Epithelial cell of proximal tubule (primary cell): ENCODE measurements at places on chromosomes 16 and 17. TPM values are rescaled to one million over a fixed set of nuclear protein-coding genes. Genes with fewer than 3 reads are reported as not detected.

DNA sequence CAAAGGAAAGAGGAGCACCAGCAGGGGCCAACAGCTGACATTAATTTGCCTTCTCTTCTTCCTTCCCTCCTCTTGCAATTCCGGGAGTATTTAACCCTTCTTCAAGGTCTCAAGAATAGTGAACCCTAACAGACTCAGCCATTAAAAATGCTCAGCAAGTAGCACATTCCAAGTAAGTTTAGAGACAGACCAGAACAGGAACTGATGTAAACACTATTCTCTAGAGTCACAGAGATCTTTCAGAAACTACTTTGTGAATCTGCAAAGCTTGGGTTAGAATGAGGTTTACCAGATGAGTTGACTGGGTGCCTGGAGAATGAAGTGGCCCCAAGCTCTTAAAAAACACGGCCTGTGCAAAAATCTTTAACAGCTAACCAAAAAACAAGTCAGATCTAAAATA is 50.9 kb downstream of the TEX2 start:
- DNase-seq, result no peak

DNA sequence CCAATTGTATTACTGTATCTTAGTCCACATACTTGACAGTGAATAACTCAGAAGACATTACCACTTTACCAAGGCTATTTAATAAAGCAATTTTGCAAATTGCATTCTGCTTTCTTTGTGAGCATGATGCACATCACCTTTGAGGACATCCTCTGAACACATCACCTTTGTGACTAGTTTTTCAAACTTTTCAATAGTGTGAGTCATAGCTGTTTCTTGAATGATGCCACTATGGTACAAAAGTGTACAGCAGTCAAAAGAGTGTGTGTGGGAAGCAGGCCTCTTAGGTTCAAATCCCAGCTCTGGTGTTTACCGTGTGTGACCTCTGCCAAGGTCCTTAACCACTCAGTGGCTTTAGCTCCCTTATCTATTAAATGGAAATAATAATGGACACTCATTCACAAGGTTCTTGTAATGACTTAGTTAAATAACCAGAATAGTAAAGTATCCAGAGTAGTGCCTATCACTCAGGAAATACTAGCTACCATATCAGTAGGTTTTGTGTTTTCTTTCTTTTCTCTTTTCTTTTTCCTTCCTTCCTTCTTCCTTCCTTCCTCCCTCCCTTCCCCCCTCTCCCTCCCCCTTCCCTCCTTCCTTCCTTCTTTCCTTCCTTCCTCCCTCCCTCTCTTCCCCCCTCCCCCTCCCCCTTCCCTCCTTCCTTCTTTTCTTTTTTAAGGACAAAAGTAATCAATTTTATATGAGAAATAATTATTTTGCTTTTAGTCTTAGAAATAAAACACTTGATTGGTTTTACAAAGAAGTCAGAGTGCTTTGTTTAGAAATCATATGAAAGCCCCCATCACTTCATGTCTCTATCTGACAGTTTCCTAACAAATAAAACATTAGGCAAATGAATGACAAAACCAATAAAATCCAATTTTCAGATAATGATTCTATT is 178.9 kb downstream of the MYO1D start:
- no peak for DNase-seq

DNA sequence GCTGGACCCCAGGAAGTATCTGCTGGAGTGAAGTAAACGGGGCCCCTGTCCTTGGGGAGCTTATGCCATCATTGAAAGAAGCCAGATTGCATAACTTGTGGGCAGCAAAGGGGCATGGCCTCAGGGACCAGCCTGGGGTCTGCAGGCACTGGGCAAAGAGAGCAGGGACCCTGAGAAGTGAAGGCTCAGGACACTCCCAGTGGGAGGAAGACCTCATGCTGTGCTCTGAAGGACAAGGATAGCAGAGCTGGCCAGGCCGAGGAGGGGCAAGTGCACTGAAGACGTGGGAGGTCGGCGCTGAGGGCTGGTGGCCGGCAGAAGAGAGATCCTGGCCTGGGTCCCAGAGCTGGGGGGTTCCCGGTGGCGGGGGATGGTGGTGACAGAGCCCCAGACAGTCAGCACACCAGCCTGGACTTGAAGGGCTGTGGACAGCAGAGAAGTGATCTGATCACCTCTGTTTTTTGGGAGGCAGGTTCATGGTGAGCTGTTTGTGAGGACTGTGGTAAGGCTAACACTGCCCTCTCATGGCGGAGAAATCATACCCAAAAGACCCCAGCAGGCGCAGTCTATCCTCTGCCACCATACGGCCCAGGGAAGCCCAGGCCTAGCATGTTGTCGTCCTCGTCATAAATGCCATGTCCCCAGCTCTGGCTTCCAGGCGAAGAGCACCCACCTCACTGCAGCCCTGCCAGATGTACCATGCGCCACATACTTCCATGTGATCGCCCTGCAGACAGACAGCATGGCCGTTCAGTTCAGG is 7.1 kb upstream of the CNP start:
- DNase-seq, result no peak

DNA sequence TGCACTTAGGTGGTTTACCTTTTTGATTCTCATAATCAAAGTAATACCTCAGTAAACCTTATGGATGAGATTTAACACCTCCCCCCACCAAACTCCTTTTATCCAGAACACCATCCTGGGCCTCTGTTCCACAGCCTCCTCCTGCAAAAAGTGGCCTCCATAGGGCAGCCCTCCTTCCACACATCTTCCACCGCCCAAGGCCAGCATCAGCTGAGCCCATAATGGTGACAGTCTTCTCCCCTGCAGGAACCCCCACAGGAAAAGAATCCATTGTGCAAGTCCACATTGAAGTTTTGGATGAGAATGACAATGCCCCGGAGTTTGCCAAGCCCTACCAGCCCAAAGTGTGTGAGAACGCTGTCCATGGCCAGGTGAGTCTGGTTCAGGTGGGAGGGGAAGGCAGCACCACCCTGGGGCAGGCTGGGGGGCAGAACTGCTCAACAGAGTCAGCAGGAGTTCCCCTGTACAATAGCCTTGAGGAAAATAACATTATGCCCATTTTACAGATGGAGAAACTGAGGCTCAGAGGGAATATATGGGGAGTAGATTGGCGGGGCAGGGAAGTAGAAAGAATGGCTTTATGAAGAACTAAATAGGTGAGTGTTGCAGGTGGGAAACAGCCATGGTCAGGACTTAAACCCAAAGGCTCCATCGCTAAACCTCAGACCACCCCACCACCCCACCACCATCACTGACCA is 29.2 kb upstream of the BEAN1 start:
- DNase-seq, result no peak

DNA sequence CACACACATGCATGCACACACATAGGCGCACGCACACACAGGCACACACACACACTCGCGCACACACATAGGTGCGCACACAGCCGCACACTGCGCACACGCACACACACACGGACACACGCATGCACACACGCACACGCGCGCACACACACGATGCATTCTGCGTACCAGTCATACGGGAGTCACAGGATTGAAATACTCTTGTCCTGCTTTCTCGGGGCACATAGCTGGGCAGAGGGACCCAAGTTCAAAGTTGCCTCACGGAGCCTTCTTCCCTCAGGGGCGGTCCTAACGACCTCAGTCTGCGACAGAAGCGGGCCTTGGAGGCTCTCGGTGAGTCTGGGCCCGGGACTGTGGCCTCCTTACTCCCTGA is 56.0 kb downstream of the MRM1 start:
- no peak for DNase-seq

GRCh38 chr16:22311520-22311919 is 14.3 kb downstream of the POLR3E start:
- DNase-seq, result no peak

- DNase-seq, result no peak
Measured at GRCh38 chr17:77834170-77835115, 124.1 kb upstream of the TNRC6C start.

DNA sequence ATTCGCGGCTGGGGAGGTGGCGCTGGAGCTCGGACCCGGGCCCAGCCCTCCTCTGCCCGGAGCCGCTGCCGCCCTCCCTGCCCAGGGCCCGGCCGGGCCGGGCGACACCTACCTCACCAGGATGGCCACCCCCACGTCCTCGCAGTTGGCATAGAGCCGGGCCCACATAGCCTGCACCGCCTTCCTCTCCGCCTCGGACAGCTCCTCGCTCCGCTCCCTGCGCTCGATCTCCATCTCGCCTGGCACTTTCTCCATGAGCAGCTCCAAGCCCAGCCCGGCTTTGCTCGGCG is 276 bp downstream of the CYGB start:
- DNase-seq, result no peak

DNA sequence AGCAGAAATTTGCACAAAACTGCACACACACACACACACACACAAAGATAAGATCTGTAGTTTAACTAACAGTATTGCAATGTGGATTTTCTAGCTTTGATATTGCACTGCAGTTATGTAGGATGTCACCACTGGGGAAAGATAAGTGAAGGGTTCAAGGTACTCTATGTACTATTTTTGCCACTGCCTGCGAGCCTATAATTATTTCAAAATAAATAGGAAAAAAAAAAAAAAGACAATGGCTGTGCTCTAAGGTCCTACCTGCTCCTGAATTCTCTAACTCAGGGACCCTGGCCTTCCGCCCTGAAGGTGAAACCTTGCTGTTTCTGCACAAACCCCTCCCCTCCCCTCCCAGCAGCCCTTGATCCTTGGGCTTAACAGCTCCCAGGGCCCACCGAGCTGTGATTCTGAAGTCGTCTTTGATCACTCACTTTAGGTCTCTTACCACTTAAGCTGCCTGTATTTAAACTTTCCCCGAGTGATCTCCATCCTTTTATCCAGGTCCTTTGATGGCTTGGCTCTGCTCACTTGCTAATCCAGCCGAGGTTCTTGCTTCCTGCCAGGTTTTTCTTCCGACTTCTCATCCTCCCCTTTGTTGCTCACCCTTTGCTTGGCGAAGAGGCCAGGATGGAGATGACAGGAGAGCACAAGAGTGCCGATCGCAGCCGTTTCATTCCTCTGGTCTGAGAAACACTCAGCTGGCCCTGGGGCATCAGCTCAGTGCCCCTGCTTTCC is 37.7 kb downstream of the TMEM114 start:
- DNase-seq, result no peak

- DNase-seq, result no peak
Measured at GRCh38 chr17:45225051-45225700, 3.5 kb downstream of the FMNL1 start.

Gene TUBG2
- total RNA-seq, result 8.2 and 14.2 TPM in 2 replicates

Gene SECTM1
- total RNA-seq, result 0.75 and 1.9 TPM in 2 replicates

Gene AOC2
- total RNA-seq, result 0.22 TPM in 1 of 2 replicates, not detected in the other

Gene COPS3
- 75.6 and 138 TPM in 2 replicates for total RNA-seq

Gene MMD
- 26.6 and 34.3 TPM in 2 replicates for total RNA-seq
